SK-N-SH treated with all-trans-retinoic acid at 6 μM for 48 hours (cell line): ENCODE measurements at places on chromosomes 12 and 14.

- ATAC-seq, result no peak
Measured at GRCh38 chr14:74988993-74989392, 13.7 kb upstream of the EIF2B2 start.

DNA sequence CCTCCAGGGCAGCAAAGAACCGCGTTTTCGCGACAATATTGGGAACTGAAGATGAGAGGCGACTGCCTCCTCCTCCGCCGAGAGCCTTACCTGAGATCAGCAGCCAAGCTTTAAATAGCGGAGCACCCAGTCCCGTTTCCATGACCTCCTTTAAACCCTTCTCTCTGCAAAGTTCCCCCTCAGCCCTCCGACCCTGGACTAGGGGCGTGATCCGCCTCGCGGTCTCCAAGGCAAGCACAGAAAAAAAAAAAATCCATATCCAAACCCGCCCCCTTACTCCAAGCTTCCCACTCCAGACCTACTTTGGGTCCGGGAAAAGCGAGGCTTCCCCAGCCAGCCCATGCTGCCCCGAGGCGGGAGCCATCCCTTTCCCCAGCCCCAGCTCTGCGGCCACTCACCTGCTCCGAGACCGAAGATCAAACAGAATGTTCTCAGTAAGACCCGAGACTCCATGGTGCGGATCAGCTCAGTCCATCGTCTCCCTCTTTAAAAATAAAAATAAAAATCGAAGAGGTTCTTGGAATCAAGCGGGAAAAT is 630 bp downstream of the NELL2 start:
- peak; percentile 36 for ATAC-seq

- ATAC-seq, result peak; percentile 93
Measured at GRCh38 chr12:2198005-2198501, 145.3 kb downstream of the CACNA1C start.

DNA sequence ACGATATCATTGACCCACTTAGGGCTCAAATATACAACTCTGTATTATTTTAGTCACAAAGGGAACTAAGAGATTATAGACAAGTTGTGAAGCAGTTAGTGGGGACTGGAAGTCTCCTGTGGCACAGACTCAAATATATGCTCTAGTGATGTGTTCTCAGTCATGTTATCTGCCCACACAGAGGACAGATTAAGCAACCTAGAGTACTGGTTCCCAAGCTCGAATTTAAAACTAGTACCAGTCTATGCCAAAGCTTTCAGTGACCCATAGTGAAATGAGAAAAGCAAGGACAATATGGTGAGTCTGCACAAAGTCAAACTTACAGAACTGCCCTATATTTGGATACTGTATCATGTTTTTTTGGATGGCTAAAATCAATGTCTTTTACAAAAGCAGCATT is 389.3 kb downstream of the DIO2 start:
- no peak for ATAC-seq

DNA sequence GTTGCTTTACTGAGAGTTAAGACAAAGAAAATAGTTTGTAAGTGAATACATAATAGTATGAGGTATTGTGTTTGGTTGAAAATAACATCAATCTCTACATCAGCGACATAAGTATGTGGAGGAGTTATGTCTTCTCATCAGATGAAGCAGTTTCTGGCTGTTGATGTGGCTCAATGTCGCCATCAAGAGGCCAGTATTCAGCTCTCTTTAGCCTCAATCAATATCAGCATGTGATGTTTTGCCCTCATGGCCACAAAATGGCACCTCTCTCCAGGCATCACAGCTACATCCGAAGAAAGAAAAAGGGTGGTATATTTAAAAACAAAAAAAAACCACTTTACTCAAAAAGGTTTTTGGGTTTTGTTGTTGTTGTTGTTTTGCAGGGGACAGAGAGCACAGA is 302.3 kb upstream of the TMEM132C start:
- no peak for ATAC-seq

DNA sequence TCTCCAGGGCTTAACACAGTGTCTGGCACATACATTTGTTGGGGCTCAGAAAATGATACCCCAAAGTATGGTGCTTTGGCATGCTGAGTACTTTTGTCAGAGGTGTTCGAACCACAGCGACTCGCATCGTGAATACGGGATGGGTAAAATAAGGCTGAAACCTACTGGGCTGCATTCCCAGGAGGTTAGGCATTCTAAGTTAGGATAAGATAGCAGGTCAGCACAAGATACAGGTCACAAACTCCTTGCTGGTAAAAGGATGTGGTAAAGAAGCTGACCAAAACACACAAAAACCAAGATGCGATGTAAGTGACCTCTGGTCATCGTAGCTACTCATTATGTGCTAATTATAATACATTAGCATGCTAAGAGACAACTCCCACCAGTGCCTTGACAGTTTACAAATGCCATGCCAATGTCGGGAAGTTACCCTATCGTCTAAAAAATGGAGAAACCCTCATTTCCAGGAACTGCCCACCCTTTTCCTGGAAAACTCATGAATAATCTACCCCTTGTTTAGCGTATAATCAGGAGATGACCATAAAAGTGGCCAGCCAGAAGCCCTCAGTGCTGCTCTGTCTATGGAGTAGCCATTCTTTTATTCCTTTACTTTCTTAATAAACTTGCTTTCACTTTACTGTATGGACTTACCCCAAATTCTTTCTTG is 3.3 kb upstream of the AEBP2 start:
- ATAC-seq, result no peak
